Activated CD8-positive, alpha-beta memory T cell treated with anti-CD3 and anti-CD28 coated beads for 1 hour (primary cell): ENCODE measurements at places on chromosomes 1 and 21.

- no peak for DNase-seq
Measured at GRCh38 chr21:15894596-15894995, 164.8 kb downstream of the USP25 start.

DNA sequence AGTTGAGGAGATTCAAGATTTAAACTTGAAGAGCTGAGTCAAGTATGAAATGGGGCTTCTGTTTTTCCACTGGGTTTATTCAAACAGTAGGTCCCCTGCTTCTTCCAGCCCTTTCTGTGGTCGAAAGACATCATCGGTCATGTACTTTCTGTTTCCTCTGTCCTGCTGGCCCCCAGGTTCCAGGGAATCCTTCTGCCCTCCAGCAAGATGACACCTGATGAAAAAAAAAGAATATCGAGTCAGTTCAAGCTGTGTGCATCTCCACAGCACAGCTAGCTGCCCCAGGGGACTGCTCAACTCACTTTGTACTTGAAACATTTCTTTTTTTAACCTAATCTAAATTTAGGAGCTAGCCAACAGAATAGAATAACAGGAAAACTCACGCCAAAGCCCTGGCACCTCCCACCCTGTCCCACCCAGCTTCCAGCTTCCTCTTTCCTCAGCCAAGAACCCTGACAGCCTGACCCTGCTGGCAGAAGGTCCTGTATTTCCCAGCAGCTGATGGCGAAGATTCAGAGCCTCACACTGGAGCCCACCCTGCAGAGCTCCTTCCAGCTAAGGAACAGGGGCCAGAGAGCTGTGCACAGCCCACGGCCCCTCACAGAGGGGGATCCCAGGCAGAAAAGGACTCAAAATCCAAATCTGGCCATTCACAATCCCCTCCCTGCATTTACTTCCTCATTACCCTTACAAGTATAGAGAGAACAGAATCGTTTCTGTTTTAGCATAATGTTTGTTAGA is 176.5 kb downstream of the PSMG1 start:
- no peak for DNase-seq

GRCh38 chr1:42940851-42941639 is 17.6 kb downstream of the SLC2A1 start:
- no peak for DNase-seq

DNA sequence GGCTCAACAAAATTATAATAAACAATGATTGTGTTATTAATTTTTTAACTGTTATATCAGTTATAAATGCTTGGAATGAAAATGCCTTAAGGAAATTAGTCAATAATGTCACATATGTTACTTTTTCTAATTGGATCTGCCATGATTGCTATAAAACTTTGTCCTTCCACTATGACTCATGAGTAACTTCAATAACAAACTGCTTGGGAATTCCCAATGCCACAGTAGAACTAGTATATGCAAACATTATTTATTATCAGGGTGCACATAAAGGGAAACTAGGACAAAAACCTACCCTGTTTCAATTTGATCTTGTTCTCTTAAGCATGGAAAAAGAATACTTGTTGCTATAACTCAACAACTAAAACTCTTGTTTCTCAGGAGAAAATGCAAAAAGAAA is 59.1 kb upstream of the PDC start:
- DNase-seq, result no peak

DNA sequence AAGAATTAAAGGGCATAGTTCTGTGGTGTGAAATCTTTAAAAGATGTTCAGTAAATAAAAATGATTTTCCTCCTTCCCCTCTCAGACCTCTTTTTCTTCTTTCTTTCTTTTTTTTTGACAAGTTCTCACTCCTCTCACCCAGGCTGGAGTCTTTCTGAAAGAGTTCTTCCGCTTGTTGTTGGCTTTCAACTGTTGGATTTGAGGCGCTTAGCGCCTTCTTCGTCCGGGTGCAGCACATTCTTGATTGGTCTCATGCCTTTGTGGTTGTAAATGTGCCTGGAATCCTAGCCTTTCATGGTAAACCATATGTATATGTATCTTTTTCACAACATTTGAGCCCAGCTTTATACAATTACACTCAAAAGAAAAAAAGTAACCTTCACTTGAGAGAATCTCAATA is 980 bp upstream of the METTL18 start:
- DNase-seq, result no peak

- DNase-seq, result no peak
Measured at GRCh38 chr1:218969006-218969405, 204.7 kb upstream of the LYPLAL1 start.

GRCh38 chr21:40270047-40270446 is 402.8 kb downstream of the PCP4 start:
- DNase-seq, result no peak

DNA sequence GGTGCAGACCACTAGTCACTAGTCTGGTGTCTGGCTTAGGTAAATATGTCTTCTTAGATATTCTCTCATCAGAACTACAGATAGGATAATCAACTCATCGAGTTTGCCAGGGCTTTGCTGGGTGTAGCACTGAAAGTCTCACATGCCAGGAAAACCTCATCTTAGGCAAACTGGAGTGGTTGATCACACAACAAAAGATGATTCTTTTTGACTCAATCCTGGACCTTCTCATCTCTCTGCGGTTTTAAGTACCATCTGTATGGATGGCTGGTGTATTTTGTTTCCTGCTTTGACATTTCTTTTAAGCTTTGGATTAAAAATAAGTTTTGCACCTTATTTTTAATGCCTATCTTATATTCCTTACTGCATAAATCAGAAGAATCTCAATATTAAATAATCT is 11.3 kb downstream of the GBP2 start:
- DNase-seq, result no peak

- DNase-seq, result no peak
Measured at GRCh38 chr1:61642475-61643232, 82.3 kb downstream of the TM2D1 start.

DNA sequence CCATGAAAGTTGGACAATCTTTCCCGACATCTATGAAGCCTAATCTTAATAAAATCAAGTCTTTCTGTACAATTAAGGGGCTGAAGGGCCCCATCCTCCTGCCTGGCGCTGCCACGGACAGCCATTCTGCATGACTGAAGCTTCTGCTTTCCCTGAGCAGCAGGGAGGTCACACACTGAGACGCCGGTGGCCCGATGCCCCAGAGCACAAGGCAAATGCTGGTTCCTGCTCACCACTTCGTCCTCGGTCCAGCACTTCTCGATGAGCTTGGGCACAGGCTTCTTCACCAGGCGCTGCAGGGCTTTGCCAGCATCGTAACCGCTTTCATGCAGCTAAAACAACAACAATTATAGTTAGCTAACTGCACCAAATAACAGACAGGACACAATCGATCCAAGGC is 147.8 kb downstream of the SLC45A1 start:
- no peak for DNase-seq

- DNase-seq, result no peak
Measured at GRCh38 chr21:26280775-26281174, 110.2 kb upstream of the APP start.

DNA sequence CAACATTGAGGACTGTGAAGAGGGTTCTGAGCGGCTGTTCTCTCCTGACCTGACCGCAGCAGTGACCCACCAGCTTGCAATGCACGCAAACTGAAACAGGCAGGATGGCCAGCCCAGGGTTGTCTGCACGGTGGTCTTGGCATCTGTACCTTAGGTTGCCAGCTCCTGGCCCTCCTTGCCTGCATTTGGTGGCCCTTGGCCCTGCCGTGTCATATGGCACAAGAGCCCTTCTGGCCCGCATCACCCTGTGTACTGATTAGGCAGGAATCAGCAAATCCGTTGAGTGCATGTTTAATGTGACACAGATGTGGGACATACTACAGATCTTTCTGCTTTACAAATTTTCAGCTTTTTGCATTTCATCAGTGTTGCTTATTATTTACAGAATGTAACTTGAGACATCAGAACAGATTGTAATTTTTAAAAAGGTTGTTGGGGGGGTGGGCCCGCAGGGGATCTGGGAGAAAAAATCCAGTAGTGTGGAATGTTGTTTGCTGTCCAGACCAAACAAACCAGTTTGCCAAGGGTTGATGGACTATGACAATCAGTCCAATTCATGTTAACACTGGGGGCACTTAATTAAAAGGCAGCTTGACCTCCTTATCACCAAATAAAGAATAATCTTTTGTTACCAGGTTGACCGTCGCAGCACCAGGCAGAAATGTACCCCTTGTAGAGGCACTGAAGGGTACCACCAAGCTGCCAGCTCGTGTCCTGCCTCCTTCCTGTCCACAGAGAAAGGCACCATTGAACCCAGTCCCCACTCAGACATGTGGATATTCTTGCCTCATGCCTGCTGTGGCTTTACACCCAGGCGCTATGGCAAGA is 132.6 kb downstream of the DHRS3 start:
- no peak for DNase-seq

GRCh38 chr1:244231193-244231571 is 180.1 kb downstream of the ZBTB18 start:
- DNase-seq, result no peak

GRCh38 chr21:25179116-25179515 is 428.2 kb downstream of the MRPL39 start:
- no peak for DNase-seq

GRCh38 chr1:47699492-47700235 is 261.8 kb downstream of the FOXD2 start:
- DNase-seq, result no peak

GRCh38 chr1:17122521-17123164 is 3.4 kb upstream of the PADI2 start:
- no peak for DNase-seq

DNA sequence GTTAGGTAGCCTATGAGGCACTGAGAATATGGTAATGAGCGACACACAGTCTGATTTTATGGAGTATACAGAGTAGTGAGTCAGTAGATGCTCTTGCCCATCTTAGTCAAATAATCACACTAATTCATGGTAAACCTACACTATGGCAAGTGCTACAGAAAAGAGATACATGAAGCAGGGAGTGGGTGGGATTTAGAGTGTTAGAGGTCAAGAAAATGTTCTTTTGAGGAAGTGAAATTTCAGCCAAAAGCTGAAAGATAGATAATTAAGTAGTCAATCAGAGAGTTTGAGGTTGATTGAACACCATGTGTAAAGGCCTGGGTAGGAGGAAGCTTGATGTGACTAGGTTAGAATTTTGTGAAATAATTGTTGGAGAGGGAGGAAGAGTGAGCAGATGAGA is 14.7 kb downstream of the MDM4 start:
- DNase-seq, result no peak

DNA sequence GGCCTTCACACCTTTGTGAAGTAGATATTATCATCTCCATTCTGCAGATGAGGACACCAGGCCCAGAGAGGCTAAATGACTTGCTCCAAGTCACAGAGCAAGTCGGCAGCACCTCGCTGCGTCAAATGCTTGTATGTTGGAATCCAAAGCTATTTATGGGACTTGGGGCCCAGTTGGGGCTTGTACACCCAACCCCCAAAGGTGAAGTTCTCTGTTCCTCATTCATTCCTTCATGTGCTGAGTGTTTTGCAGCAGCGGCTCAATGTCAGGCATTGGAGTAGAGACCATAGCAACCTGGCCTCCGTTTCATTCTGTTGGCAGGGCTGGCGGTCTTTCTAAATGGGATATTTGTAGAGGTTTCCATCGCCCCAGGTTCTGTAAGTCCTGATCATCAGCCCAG is 113.4 kb upstream of the SLC25A33 start:
- DNase-seq, result no peak

DNA sequence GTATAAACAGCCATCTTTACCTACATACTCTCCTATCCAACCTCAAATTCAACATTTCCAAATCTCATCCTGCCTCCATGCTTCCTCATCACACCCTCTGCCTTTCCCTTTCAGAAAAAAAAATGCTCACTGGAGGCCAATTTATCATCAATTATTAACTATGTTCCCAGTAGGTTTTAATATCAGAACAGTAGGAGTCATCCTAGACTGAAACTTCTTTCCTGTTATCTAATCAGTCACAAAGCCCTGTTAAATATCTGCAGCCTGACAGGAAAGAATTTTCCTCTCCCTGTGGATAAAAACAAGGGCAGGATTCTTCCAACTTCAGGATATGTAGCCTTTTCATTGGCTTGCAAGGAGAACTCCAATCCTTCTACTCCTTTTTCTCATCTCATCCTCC is 28.4 kb downstream of the EGLN1 start:
- DNase-seq, result no peak

DNA sequence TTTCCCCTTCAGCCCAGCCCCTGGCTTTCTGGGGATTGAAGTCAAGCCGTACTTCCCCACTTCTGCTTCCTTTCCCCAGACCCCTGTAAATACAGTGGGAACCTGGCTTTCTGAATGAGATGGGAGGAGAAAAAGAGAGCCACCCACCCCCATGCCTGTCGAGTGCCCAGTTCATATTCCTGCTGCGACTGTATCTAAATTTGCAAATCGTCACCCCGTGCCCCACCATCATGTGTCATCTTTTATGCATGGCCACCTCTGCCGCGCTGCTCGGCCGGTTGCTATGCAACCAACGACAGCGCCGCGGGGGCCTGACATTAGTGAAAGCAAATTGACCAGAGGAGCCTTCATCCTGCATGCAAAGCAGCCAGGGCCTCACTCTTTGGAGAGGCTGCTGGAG is 143.0 kb downstream of the ELAVL4 start:
- DNase-seq, result no peak

- no peak for DNase-seq
Measured at GRCh38 chr1:248621770-248622169, 13.1 kb downstream of the OR2T11 start.

DNA sequence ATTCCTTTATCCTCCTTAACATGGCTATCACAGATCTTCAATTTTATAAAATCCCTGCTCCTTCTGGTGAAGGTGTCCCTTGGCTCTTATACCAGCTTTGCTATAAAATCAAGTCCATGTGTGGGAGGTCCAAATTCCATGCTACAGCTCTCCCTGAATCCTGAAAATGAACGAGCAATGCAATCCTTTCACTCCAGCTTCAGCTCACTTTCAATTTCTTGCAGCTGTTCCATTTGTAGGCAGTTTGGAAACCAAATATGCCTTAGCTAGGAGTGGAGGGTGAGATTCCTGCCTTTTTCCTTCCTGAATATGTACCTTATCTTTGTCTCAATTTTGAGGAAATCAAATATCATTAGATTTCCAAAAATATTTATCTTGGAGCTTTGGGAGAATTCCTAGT is 402.6 kb downstream of the TTLL7 start:
- DNase-seq, result no peak

- DNase-seq, result no peak
Measured at GRCh38 chr1:175480343-175480822, 263.0 kb downstream of the TNR start.

GRCh38 chr1:191579019-191579418 is 579.2 kb upstream of the RGS18 start:
- no peak for DNase-seq

- no peak for DNase-seq
Measured at GRCh38 chr21:45153358-45154318, 79.3 kb downstream of the ADARB1 start.

DNA sequence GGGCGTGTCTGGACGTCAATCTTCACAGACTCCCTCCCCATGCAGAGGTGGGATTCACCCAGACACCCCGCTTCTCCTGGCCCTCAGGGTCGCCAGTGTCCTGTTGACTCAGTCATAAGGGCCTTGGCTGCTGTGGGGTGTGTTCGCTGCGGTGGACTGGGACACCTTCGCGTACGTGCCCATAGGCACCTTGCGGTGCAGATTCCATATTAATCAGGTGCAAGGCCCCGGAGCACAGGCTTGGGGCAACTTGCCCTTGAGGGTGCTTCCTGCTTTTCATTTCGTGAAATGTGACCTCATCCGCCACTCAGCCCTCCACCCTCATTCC is 398 bp upstream of the SLC30A10 start:
- no peak for DNase-seq

GRCh38 chr1:207097871-207098324 is 6.1 kb upstream of the C4BPA start:
- no peak for DNase-seq
